ENCODE measurements at places on chromosomes 2 and 18.

DNA sequence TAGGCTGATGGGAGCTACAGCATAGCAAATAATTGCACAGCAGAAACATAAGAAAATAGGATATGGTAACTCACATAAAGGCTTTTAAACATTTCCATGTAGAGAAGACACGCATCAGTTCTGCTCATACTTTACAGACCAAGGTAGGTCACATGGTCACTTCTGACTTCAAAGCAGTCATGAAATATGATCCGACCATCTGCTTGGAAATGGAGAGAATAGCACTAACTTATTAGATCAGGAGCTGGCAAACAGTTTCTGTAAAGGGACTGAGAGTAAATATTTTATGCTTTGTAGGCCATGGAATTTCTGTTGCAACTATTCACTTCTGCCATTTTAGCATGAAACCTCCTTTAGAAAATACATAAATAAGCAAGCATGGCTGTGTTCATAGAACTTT, 936.6 kb upstream of the FANCL start:
- DNase-seq, result no peak

DNA sequence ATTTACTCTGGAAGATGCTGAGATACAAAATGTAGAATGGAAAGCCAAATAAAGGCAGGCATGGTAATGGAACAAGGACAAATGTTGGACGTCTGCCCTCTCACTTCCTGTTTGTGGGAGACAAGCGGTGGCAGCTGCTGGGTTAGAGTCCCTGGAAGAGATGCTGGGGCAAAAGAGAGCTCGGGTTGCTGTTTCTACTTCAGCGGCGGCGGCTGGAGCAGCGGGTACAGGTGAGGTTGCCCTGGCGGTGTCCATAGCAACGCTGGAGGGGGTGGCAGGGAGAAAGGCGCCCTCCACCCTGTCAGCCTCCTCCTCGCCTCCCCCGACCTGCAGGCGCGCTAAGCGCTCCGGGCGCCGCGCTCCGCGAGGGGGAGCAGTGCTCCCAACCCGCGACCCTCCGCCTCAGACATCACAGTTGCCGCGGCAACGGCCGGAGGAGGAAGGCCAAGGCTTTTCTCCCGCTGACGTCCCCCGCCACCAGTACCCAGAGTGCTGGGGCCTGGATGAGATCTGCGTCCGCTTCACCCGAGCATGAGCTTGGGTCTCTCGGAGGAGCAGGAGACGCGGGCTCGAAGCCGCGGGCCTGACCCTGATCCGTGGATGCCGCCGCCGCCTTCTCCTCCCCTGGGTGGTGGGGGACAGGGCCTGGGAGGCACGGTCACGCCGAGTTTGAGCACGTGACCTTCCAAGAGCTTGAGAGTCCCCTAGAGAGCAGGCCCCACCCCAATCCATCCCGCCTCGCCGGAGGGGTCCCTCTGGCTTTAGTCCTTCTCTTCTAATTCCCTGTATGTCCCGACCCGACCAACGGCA, 65.6 kb downstream of the NOL4 start:
- DNase-seq, result no peak

- DNase-seq, result no peak
Observed at GRCh38 chr2:100140582-100140981, 1.8 kb downstream of the AFF3 start.

GRCh38 chr2:128199141-128199540, 108.1 kb downstream of the UGGT1 start:
- DNase-seq, result no peak

GRCh38 chr2:232372231-232373208, 6.0 kb upstream of the ALPP start:
- DNase-seq, result no peak

DNA sequence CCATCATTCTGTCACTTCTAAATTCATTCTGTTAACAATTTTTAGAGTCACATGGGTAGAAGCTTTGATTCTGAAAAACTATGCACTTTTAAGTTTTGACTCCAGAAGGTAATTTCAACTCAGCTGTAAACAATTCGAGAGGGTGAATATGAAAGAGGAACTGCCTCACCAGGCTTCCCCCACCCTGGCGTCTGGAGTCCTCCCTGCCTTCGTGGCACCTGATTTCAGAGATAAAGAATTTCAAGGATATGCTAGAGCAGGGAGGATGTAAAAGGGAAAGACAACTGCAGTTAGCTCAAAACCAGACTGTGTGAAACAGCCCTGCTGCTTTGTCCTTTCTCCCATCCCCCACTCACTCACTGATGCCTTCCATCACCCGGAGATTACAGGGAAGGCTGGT, 40.7 kb downstream of the ONECUT2 start:
- no peak for DNase-seq

GRCh38 chr2:133448195-133448594, 120.1 kb downstream of the NCKAP5 start:
- DNase-seq, result no peak

DNA sequence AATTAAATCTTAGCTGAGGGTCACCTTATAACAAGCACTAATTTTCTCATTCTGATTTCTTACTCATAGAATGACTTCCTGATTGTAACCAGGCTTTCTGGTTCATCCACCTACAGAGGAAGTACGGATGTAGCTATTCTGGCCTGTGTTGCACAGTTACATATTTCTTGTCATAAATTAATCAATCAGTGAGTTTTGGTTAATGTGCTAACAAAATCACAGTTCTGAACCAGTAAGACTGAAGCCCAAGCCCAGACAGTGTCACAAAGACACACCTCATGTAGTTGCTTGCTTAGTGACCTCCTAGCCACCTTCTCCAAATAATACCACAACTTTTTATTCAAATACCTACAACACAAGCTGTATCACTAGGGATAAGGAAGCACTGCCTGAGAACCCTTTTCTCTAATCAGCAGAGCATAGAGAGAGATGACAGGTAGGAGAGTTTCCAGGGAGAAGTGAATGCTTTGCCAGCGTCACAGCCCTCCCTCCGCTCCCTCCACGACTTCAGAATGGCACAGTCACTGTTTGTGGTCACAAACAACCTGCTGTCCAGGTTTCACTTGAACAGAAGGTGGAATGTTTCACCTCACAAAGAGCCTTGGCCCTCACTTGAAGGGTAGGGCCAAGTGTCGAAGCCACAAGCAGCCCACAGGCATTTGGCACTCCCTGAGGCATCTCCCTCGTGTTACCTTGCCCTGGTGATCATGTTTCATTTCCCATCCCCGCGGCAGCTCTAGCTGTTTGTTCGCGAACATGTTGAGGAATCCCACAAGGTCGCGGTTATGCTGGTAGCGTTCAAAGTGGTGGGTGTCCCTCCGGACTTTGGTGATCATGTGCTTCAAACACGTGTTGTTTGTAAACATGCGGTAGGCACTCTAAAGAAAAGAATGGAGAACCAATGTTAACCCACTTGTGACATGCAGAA, 120.8 kb upstream of the STK17B start:
- no peak for DNase-seq

DNA sequence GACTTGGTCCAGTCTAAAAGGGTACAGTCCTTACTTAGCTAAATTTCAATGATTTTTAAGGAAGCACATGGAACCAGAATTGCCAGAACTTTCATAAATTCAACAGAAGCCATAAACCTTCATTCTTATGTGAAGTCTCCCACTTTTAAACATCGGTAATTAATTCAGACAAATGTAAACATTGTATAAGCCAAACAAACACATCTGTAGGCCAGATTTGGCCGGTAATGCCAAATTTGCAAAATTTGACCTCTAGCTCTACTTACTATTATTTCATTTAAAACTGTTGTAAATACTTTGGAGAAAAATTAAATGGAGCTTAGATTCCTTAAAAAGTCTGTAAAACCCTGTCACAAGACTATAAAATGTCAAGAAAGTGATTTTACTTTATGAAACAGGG, 83.2 kb upstream of the GALNT5 start:
- no peak for DNase-seq

DNA sequence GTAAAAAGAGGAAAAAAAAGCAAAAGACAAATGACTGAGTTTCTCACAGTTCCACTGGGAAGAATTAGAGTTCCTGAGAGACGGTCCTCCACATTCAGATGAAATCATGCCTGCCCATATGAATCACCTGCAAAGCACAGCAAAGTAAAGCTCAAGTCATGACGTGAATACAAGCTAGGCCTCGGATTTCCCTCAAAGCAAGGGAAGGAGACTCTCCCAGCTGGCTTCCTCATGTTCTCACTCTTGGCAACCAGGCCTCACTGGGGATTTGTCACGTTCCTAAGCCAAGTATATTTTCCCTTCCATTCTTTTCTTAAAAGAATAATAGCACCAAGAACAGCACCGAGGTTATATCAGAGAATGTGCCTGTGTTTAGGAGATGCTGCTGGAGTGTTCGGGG, 47.0 kb downstream of the CYP27C1 start:
- DNase-seq, result no peak

GRCh38 chr18:49915352-49915751, 102.0 kb upstream of the ACAA2 start:
- DNase-seq, result no peak

DNA sequence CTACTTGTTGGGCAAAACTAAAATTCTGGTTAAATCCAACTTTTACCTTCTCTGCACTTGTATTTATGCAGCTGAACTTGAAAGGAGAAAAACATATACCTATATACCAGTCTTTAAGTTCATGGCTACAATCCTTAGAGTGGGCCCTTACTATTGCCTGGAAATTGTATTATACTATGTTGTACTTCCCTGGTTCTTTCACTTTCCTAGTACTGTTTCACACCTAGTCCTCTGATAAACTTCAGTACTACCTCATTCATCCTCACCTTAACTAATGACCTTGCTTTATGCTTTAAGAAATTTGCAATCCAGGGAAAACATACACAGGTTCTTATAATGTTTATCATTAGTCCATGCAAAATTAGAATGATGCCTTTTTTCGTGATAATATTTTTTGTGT, 103.8 kb downstream of the HAUS1 start:
- DNase-seq, result no peak

DNA sequence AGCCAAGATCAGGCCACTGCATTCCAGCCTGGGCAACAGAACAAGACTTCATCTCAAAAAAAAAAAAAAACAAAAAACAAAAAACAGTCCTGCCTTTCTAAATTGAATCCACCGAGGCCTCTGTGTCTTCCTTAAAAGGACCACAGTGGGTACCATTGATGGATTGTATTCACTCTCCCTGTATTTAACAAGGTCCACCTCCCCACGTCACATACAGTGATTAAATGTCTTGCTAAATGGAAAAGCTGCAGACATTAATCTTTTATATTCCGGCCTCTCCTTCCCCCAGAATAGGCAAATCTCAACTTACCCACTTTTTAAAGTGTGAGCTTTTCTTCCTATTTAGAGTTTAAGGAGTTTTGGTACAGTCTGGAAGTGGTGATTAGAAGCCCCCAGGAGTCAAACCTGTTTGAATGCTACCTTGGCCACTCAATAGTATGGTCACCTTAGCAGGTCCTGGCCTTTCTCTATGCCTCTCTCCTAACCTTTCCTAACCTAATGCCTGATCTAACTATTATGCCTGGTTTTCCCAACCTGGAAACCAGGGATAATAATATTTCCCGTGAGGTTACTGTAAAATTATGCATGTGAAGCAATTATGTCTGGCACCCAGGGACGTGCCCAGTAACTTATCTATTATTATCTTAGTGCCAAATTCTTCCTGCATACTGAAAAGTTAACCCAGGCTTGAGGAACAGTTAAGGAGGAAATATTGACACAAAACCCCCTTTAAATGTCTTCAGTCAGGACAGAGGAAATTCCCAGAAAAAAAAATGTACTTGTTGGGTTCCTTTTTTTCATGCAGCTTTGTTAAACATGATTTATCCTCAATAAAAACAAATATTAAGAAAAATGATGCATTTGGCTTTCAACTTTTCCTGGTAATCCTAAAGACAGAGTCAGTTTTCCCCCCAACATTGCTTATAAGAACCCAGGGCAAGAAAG, 3.1 kb downstream of the NFE2L2 start:
- no peak for DNase-seq

GRCh38 chr2:96692094-96692971, 47.5 kb downstream of the LMAN2L start:
- no peak for DNase-seq

DNA sequence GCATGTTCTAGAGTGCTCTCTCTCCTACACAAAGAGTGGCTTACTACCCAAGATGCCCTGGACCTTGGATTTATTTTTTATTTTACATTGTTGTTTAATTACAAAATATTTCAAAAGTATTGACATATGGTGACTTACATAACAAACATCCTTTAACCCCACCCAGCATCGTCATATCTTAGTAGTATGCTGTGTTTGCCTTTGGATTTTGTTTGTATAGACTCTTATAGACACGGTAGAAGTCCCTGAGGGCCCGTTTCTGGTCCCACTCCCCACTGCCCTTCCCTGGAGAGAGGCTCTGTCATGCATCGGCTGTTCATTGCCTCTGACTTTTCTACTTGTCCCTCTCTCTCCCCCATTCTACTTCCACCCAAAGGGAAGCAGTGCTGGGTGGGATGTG, 112.0 kb downstream of the ZBTB7C start:
- no peak for DNase-seq

- DNase-seq, result no peak
Observed at GRCh38 chr2:221103930-221104329, 468.2 kb downstream of the EPHA4 start.

GRCh38 chr2:151842830-151843690, 14.8 kb upstream of the ARL5A start:
- no peak for DNase-seq

- DNase-seq, result no peak
Observed at GRCh38 chr2:10238991-10239485, 63.7 kb upstream of the HPCAL1 start.

- no peak for DNase-seq
Observed at GRCh38 chr2:32627441-32627813, 423 bp upstream of the TTC27 start.

- no peak for DNase-seq
Observed at GRCh38 chr2:109005686-109006204, 16.7 kb upstream of the EDAR start.

DNA sequence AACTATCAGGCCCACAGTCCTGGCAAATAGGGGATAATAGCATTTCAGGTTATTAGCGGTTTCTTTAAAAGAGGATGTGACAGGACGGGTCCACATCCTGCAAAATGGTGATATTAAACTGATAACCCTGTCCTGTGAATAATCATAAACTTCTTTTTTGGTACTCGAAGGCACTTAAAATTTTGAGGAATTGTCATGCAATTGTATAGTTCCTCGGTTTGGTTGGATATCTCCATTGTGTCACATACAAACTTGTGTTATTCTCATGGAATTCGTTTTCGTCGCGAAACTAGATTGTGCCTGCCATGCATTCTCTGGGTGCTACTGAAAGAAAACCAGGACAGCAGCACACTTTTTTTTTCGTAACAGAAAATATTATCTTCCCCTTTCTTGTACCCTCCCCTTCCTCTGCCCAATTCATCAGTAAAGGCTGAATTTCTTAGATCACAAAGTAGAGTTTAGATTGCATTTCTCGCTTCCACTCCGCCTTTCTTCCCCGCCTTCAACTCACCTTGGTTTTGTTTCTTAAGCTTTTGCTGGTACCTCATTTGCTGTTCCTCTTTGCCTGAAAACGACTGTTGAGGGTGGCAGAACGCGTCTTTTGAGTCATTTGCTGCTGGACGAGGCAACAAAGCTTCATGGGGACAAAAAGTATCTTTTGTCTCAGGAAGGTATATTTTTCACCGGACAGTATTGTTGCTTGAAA, 1.3 kb downstream of the CERS6 start:
- no peak for DNase-seq
